ENCODE measurements at places on chromosomes 4 and X.

DNA sequence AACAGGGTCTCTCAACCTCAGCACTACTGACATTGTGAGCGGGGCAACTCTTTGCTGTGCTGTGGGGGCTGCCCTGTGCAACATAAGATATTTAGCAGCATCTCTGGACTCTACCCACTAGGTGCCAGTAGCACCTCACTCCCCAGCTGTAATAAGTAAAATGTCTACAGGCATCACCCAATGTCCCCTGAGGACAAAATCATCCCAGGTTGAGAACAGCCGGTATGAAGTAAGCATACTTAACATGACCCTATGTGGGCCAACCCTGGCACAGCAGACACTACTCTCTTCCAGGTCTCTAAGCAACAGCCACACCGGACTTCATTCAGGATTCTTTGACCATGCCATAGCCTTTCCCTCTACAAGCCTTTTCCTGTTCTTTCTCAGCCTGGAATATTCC, 10.5 kb upstream of the MGST2 start:
- no peak for DNase-seq

DNA sequence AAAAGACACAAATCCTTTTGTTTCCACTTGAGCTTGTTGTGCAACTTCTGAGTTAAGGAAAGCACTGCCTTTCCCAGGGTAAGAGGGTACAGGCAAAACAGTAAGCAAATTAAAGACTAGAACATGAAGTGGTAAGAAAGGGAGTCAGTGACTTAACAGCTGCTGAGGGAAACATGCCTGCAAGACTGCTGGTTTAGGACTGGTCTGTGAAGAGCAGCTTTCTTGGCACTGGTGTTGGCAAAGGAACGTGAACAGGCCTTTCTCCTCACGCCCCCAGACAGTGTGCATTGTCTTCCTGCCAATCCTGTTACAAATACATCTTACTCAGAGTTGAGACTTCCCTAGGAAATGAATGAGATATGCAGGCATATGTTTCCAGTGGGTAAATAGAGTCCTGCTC, 2.6 kb downstream of the LHFPL1 start:
- DNase-seq: no peak

DNA sequence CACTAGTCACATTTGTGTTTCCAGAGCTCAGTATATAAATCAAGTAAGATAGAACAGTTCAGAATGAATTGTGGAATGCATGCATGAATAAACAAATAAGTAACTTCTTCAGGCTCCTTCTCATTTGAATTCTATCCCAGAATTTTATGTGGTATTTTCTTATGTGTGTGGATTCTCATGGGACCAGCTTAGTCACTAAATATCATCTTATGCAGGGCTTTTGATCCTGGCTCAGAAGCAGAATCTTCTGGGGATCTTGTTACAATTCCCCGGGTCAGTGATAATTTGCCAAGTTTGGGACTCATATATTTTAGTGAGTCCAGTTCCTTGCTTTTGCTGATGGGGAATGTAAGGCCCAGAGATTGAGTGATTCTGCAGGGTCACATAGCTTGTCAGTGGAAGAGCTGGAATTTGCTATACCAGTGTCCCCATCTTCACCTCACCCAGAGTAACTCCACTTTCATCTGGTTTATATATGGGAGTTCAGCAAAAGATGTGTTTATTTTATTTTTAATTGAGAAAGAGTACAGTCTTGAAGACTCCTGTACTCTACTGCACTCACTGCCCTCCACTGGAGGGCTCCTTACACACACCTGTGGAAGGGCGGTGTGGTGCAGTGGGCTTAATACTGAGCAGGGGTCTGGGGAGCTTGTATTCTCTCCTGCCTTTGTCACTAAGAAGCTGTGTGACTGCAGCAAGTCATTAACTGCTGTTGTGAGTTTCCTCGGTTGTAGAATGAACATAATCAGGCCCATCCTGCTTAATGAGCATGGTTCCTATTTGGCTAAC, 198.2 kb upstream of the CXorf66 start:
- no peak for DNase-seq

GRCh38 chrX:137236837-137237236, 203.0 kb upstream of the GPR101 start:
- no peak for DNase-seq

- DNase-seq: no peak
These were observed 139.3 kb downstream of the GASK1B start for GRCh38 chr4:158033416-158034120.

GRCh38 chr4:182918791-182919302, 1.7 kb upstream of the DCTD start:
- no peak for DNase-seq

DNA sequence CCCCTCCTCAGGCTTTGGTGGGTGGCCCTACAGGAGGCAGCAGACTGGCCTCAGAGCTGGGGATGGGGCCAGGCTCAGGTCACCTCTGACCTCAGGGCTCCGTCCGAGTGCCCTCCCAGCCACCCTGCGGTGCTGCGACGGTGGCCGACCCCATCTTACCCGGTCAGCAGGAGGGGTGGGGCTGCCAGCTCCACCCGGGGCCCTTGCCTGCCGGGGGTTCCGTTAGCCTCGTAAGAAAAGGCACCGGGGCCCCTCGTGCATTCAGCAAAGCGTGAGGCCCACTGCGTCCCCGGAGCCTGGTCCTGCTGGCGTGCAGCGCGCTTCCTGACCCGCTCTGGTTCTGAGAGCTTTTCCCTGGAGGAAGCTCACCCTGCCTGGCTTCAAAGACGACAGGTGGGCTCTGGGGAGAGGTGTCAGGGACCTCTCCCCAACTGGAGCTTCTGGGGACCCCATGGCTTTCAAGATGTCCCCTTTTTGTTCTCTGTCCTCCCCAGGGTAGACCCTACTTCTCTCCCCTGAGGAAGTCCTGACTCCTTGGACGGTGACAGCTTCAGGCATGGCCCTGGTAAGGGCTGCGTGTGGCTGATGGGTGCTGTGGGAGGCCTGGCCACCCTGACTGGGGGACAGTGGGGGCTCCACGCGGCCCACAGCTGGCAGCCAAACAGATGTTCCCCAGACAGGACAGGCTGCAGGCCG, 15.9 kb downstream of the FGFRL1 start:
- no peak for DNase-seq

DNA sequence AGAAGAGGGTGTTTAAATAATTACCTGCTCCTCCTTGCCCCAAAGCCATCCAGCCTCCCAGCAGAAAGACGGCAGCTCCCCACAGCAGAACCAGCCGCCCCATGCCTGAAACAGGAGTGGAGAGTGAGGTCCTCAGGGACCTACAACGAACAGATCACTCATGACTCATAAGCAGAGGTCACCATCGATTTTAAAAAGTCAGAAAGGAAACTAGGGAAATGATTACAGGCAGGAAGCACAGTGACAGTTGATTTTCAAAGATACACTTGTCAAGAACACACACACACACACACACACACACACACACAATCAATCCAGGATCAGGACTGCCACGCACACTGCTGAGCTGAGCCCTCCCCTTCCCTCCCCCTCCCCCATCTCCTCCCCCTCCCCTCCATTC, at the start of gene CRLF2:
Gene CRLF2 (minus strand): TSS at position 118 of the 400 bp plus-strand sequence. CDS start 15 bp downstream, at position 103.
- DNase-seq: no peak

DNA sequence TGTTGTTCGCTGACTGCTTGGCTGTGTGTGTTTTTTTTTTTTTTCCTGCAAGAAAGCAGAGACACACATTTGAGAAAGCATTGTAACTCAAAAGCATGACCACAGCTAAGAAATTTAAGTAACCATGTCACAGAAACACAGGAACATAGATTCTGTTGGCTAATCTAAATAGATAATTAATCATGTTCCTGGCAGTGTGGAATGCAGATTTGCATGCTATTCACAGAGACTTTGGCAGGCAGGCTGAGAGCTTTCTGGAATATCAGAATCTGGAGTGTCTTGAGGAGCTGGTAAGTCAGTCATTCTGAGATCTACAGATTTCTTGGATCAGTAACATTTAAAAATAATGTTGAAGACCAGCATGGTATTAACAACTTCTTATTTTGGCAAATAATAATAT, 33.2 kb upstream of the SMS start:
- DNase-seq: no peak

DNA sequence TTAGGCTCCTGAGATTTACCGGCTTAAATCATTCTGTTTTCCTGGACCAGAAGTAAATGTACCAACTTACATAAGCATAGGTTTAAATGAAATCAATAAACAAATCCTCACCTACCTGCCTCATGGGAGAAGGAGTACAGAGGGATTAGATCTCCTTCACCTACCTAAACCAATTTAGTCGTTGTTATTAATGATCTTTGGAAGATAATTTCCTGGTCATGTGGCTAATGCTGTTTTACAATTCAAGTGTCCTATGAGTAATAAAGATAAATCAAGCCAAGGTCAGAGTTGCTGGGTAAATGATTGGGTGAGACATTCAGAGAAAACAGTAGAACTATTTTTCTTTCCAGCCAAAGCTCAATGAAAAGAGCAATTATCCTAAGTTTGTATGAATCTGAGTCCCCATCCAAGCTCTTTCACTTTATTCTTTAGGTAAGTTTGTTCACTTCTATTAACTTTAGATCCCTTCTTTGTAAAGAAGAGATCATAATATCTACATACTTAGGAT, 423.0 kb upstream of the FAM241A start:
- no peak for DNase-seq

GRCh38 chr4:184154199-184154598, 63.5 kb downstream of the ENPP6 start:
- DNase-seq: no peak

- DNase-seq: no peak
These were observed 24.1 kb downstream of the ZCCHC12 start for GRCh38 chrX:118847676-118848075.

DNA sequence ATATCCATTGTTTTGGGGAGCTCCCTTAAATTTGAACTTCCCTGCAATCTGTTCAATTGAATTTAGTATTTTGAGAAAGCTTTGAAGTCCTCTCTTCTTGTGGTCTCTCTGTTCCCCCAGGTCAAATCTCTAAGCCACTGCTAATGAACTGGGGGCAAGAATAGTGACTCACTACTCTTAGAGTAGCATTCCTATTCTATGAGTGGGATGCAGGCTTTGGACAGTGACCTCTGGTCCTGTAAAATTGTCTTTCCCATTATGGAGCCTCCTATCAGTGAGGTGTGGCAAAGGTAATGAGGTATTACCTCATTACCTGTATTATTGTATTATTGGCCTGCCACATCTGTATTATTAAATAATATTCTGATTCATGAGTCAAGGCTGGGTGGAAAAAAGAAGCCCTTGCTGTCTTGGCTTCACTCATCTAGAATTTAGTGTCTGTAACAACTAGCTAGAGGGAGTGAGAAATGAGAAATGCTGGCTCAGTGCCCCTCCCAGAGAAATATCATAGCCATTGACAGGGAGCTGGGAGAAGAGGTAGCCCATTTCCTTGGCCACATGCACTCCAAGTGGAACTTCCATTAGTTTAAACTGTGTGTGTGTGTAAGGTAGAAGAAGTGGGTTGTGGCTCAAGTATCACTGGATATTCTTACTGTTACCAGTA, 393.9 kb upstream of the CTSO start:
- DNase-seq: no peak

- DNase-seq: no peak
These were observed 109.1 kb upstream of the SLC4A4 start for GRCh38 chr4:71229477-71230270.

DNA sequence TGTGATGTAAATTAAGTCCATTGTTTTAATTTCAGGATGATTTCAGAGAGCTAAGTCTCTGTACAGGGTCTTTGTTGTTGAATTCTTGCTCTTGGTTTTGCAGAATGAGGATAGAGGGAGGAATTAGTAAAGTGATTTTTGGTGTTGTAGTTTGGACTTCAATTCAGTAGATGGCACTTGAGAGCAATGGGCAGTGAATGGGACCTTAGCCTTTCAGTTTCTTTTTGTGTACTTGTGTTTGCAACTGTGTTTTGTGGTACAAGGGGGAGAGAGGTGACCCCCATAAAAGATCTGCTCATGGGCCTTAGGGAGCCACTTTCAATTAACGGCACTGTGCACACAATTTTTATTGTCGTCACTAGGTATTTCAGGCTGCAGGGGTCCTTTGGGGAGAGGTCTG, 340.0 kb downstream of the DCAF12L2 start:
- DNase-seq: no peak

GRCh38 chr4:73573794-73574528, 46.3 kb downstream of the RASSF6 start:
- peak; percentile 53 for DNase-seq

- DNase-seq: no peak
These were observed 190.6 kb upstream of the RBPJ start for GRCh38 chr4:26130173-26130572.

DNA sequence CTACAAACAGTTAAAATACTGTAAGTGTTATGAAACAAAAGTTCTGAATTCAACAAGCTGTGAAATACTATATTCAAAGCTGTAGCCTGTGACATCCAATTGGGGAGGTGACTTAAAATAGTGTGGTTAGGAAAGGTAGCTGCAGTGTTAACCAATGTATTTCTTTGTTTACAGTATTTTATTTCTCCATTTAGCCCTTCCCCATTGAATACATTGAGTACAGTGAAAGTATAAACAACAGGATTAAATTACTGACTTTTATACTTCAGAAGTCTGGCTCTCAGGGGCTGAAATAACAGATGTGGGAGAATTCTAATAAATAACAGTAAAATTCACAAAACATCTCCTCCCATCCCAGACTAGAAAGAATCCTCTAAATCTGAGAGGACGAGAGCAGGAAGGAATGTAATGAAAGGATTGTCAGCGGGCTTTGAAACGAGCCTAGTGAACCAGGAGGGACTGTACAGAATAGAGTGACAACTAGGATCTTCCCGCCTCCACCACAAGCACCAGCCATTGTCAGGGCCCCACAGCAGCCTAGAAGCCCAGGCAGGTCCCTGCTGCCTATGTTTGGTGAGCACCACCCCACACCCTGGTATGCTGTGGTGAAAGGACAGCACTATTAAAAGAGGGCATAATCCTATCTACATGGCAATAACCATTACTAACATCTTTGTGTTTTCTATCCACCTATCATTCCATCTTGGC, 73.7 kb downstream of the SPCS3 start:
- no peak for DNase-seq

Measured in germinal center (tissue), 1 donor.